Effector CD4-positive, alpha-beta T cell (primary cell): ENCODE measurements at places on chromosomes 1 and 21.

DNA sequence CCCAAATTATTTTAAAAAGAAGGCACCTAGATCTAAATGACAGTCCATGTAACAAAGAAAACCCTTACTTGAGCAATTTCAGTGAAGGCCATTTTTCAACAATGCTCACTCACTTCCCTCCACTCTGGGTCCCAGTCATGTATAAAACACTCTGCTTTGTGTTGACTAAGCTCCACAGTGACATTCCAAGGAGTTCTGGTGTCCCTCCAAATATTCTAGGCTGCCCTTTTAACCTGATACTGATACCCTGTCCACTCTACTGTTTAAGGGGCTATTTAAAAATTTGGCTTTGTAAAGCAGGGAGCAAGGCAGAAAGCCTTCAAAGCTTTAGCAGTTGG is 73.6 kb downstream of the GNG12 start:
- DNase-seq = no peak

- no peak for DNase-seq
These were observed 142.8 kb upstream of the DNAH14 start for GRCh38 chr1:224786533-224787250.

GRCh38 chr1:176193023-176193422 is 14.1 kb downstream of the COP1 start:
- no peak for DNase-seq

- no peak for DNase-seq
These were observed 188.5 kb downstream of the GRIK3 start for GRCh38 chr1:36845802-36846201.

GRCh38 chr1:218348628-218349071 is 3.5 kb downstream of the TGFB2 start:
- no peak for DNase-seq

GRCh38 chr1:201499795-201500669 is 6.9 kb downstream of the CSRP1 start:
- no peak for DNase-seq

DNA sequence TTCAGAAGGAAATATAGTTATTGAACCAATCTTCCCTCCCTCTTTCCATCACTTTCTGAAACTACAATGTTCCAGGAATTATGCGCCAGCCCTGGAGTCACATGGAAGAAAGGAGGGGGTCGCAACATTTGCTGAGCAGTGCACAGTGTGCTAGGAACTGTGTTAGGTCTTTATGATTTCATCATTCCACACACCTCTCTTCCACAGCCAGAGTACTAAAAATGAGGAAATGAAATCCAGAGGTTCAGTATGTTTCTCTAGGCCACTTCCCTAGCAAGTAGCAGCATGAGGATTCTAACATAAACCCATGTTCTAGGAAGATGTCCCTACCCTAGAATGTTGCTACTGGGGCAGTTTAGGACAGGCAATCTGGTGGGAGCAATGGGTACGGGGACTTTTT is 158.1 kb downstream of the SLC45A1 start:
- no peak for DNase-seq

- DNase-seq = no peak
These were observed 2.1 kb downstream of the MXRA8 start for GRCh38 chr1:1356166-1356795.

GRCh38 chr1:99748419-99748818 is 18.0 kb downstream of the FRRS1 start:
- no peak for DNase-seq

- DNase-seq = no peak
These were observed 57.1 kb downstream of the FAAP20 start for GRCh38 chr1:2137257-2138121.

- no peak for DNase-seq
These were observed 243.6 kb downstream of the SIPA1L2 start for GRCh38 chr1:232386294-232386693.

DNA sequence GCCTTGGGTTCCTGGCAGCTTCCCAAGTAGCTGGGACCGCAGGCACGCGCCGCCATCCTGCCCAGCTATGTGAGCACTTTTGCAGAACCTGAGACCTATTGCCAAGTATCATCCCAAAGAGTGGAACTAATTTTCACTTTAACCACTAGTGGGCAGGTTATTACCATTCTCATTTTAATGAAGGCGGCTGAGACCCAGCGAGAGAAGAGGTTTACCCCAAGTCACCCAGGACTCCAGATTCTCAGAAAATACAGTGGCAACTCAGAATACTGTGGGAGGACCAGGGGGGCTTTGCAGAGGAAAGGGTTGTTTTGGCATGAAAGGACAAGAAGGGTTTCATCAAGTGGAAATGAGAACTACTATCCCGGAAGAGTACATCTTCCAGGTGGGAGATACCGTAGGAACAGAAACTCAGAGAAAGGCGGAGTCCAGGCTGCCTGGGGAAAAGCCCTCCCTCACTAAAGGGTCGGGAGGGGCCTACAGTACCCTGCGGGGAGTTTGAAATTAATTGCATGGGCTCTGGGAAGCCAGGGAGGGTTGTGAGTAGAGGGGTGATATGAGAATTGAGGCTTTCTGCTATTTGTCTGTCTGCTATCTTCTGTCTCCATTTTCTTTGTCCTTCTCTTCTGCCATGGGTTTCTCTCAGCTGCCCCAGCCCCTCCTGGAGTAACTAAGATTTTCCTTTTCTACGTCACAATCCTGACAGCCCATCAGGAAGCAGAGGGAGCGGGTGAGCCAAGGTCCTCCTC is 7.2 kb upstream of the SEMA4A start:
- DNase-seq = no peak

- DNase-seq = no peak
These were observed 82.6 kb downstream of the GDAP2 start for GRCh38 chr1:117846674-117847425.

DNA sequence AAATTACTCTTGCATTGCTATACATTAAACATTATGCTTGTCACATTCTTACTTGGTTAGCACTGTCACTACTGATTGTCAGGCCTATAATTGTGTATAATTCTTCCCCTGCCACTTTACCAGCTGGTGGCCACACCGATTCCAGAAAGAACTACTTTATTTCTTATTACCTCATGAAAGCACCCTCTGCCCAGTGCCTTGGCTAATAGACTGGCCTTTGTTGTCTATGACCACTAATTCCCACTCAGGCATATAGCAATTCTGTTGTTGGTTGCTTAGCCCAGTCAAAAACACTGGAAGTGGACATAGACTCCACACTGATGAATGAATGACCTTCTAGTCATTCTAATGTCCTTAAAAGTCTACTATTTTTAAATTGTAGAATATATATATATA is 35.6 kb downstream of the MRPL39 start:
- DNase-seq = no peak

DNA sequence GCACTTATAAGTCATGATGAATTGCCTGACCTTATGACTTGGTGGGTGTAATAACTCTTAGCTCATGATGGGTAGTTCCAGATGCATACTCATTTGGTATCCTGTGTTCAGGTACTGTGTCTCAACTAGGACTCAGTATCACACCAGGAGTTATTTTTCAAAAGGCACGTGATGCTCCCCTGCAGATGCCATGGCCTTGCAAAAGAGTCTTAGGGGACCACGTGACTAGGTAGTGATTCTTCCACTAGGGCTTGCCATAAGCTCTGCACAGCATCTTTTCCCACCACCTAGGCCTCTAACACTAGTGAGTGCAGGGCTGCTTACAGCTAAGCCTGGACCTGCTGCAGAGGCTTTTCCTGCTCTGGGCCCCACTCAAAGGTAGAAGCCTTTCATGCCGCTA is 3.9 kb upstream of the FCAMR start:
- no peak for DNase-seq

DNA sequence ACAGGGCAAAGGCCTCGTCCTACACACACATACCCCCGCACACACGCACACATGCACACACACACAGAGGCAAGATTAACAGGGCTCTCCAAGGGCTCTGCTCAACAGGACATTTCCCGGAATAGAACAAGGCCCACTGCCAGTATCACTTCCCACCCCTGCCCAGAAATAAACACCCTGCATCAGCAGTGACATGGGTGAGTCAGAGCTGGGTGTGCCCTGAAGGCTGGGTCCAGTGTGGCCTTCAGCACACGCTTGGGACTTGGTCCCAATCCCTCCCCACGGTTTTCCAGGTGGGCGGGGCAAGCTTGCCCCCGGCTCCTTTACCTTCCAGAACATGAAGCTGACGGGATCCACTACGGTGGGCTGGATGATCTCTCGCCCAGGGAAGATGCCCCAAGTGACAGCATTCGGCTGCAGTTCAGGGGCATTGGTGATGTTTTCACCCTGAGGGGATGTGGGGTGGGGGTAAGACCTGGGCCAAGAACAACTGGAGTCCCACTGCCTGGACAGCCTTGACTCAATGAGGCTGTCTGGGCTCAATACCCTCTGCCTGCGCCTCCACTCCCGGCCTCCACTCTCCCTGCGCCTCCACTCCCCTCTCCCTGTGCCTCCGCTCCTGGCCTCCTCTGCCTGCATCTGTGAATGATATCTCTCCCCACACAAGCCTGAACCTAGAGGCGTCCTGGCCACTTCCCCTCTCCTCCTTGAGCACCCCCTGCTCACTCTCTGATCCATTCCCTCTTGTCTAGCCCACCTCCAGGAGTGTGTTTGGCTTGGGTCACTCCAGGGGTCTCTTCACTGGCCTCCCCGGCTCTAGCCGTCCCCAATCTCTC is 14.7 kb downstream of the MTHFR start:
- DNase-seq = no peak

DNA sequence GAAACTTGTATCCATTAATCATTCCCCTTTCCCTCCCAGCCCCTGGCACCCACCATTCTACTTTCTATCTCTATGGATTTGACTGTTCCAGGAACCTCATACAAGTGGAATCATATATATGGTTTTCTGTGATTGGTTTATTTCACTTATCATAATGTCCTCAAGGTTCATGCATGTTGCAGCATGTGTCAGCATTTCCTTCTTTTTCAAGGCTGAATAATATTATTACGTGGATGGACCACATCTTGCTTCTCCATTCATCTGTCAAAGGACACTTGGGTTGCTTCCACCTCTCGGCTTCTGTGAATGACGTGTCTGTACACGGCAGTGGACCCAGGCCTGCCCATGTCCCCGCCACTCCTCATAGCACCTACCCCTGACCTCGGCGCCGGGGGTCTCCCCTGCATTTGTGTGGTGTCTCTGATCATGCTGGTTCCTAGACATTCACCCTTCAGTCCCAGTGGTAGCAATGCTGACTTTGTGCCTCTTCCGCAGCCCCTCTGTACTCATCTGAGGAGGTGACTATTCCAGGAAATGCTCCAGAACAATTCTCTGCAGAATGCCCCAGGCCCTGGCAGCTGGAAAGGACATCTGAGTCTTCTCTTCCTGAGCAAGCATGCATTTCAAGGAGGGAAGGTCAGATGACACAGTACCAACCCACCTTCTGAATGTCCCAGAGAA is 136.9 kb downstream of the PSMG1 start:
- DNase-seq = no peak

GRCh38 chr1:244037252-244037651 is 13.8 kb upstream of the ZBTB18 start:
- no peak for DNase-seq
